ENCODE measurements at places on chromosomes 6 and 20.

DNA sequence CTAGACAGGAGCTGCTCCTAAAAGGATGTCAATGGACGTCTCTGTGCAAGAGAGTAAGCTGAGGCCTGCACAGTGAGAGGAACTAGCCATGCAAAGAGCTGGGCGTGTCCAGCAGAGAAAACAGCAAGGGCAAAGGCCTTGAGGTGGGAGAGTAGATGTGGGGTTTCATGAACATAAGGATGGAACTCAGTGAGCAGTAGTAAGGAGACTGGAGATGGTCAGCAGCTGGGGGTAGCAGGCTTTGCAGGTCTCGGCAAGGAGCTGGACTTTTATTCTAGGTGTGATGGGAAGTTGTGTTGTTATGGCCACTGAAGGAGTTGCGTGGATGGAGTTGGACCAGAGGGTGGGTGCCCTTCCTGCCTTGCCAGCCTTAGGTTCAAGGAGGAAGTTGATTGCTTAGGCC is 90.7 kb upstream of the SIRPA start:
- no peak for DNase-seq

DNA sequence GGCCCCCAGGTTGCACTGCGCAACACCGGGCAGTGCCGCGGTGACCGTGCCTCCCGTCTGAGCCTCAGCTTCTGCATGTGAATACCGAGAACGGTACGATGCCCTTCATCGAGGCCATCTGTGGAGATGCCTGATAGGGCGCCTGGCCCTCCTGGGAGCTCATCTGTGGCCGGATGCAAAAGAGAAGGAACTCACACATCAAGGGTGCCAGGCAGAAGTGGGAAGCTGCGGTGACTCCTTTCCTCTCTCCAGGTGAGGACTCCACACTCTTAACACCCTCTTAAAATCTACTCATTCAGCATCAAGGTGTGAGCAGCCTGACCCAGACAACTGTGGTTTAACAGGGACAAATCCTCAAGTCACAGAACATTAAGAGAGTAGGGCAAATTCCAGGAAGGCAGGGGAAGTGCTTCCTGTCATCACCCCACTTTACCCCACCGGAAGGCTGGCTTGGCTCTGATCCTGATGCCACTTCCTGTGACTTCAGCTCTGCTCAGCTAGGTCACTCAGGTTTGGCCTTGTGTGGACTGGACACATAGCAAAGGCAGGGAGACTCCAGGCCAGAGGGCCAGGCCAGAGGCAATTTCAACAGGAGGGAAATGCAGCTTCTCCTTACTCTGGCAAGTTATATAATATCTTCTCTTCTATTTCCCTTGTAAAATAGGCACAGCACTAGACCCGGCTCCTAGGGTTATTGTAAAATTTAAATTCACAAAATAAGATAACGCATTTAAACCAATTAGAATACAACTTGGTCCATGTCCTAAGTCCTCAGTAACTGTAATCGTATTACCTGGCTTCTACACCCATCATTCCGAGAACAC is 69.4 kb downstream of the CPNE5 start:
- DNase-seq, result no peak

DNA sequence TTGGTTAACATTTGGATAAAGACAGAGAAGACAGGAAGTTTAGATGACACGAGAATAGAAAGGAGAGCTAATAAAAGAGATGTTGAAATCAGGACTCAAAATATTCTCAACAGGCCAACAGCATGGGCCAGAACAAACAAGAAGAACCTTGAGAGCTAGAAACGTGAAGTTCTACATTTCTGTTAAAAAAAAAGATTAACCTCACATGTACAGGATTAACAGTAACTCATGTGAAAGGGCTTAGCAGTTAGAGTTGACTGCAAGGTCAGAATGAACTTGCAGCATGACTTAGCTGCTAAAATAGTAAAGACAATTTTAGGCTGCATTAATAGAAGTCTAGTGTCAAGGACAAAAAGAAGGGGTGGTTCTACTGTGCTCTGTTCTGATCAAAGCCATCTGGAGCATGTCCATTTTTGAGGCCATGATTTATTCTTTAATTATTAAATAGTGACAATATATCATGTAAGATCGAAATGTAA is 331.1 kb upstream of the HSF2 start:
- DNase-seq, result no peak

- no peak for DNase-seq
Measured at GRCh38 chr20:59783641-59784010, 149.8 kb downstream of the SYCP2 start.

DNA sequence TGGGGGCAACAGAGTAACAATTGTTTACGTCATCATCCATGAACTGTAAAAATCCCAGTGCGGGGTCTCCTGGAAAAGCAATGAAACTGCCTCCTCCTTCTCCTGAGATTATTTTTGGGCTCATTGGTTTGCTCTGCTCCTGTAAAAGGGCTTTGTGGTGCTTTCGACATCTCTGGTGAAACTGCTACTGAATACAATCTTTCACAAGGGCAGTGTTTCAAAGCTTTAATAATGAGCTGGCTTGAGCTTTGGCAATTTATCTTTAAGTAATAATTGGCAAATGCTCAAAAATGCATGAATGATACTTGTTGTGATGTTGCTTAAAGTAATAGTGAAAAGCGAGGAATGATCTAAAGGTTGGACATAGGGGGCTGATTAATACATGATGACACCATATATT is 43.5 kb upstream of the ENPP1 start:
- DNase-seq, result no peak

GRCh38 chr6:12892151-12892550 is 175.6 kb downstream of the PHACTR1 start:
- no peak for DNase-seq

Data from stimulated activated CD4-positive, alpha-beta T cell treated with anti-CD3 and anti-CD28 coated beads, Interleukin-15, amount 100 ng/mL, for 48 hours (primary cell).